ENCODE measurements at places on chromosomes 11 and 22. TPM values are rescaled to one million over a fixed set of nuclear protein-coding genes. Genes with fewer than 3 reads are reported as not detected.

The ARHGAP42 gene
- total RNA-seq: 17.2 TPM

The ATG13 gene
- total RNA-seq: 49.9 TPM

The INPPL1 gene
- total RNA-seq: 18.4 TPM

The JAML gene
- 13.5 TPM for total RNA-seq

The PPFIBP2 gene
- 23.1 TPM for total RNA-seq

The GDPD4 gene
- 0.08 TPM for total RNA-seq

The C11orf16 gene
- not detected for total RNA-seq

DNA sequence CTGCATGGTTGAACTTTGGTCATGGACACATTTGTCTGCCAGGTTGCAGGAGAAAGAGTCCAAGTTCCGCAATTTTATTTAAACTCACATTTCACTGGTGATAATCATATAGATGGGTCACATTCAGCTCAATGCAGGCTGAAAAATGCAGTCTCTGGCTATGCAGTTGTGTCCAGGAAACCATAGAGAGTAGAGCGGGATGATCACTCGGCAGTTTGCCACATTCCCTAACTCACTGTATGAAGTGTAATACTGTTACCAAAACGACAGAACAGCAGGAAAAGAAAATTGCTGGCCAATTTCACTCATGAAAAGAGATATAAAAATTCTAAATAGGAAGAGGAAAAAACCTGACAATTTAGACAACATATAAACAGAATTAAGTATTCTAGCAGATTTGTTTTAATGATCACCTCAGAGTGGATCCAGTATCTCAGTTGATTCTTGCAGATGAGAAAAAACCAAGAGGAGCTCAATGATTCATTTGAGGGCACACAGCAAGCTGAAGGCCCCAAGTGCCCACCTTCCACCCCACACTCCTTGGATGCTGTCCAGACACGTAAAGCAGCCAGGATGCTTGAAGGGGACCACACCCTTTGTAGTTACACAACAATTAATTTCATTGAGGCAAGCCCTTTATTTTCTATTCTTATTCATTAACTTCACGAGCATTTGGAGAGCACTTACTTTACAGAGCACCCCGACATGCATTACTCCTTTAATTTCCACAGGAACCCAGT lies 422.3 kb downstream of the SOX6 start:
- H3K4me3 ChIP-seq: no peak overlapping the region
- no peaks in the 10 kb centered on the region for H3K36me3 ChIP-seq
- no peak overlapping the region for H3K27ac ChIP-seq
- H3K4me1 ChIP-seq: no peaks in the 10 kb centered on the region
- no peak for DNase-seq
- H3K27me3 ChIP-seq: no peaks in the 10 kb centered on the region

GRCh38 chr11:8288166-8288772 lies 24.6 kb upstream of the LMO1 start:
- no peaks in the 10 kb centered on the region for H3K4me1 ChIP-seq
- no peaks in the 10 kb centered on the region for H3K36me3 ChIP-seq
- H3K4me3 ChIP-seq: no peak overlapping the region
- H3K27me3 ChIP-seq: no peaks in the 10 kb centered on the region

GRCh38 chr11:2737226-2737590 lies 37.4 kb upstream of the KCNQ1OT1 start:
- no peak overlapping the region for H3K4me3 ChIP-seq
- no peak for DNase-seq
- H3K36me3 ChIP-seq: no peaks in the 10 kb centered on the region
- no peaks in the 10 kb centered on the region for H3K27me3 ChIP-seq
- no peaks in the 10 kb centered on the region for H3K4me1 ChIP-seq

- H3K4me3 ChIP-seq: no peak overlapping the region
- no peak for DNase-seq
- no peaks in the 10 kb centered on the region for H3K36me3 ChIP-seq
- no peaks in the 10 kb centered on the region for H3K4me1 ChIP-seq
- no peak overlapping the region for H3K27ac ChIP-seq
- no peaks in the 10 kb centered on the region for H3K27me3 ChIP-seq
Measured at GRCh38 chr22:19495562-19496323, 16.0 kb downstream of the CDC45 start.

- no peaks in the 10 kb centered on the region for H3K4me1 ChIP-seq
- DNase-seq: no peak
- no peaks in the 10 kb centered on the region for H3K27me3 ChIP-seq
Measured at GRCh38 chr11:93933230-93933629, 82.8 kb upstream of the VSTM5 start.

DNA sequence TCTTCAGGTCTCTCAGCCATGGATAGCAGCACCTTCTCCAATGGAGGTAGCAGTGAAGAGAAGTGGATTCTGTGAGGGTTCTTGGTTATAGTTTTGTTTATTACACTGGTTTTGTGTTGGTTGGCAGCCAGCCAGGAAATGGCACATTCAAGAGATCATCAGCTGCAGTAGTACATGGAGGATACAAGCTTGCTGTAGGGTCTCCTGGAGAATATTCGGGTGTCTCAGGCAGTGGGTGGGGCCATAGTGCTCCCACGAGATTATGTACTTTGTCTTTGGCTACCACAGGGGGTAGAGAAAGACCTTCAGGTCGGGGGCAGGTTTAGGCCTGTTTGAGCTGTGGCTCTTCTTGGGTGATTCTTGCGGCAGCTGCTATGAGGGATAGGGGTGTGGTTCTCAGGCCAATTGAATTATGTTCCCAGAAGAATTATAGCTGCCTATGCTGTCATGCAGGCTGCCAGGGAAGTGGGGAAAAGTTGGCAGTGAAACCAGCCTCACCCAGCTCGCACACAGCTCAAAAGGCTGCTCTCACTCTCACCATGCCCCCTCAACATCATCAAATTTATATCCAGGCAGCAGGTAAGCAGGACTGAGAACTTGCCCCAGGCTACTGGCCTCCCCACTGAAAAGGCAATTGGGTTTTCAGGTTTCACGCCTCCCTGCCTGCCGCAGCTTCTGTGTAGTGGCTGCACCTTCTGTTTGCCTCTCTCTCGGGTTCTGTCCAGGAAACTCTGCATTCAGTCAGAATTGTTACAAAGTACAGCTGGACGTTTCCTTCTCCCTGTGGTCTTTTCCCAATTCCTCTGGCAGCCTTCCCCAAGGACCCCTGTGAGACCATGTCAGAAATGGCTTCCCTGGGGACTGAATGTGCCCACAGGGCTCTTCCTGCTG lies 435.5 kb downstream of the LUZP2 start:
- no peak overlapping the region for H3K4me3 ChIP-seq
- H3K27me3 ChIP-seq: no peaks in the 10 kb centered on the region
- no peaks in the 10 kb centered on the region for H3K36me3 ChIP-seq
- H3K4me1 ChIP-seq: no peaks in the 10 kb centered on the region
- H3K27ac ChIP-seq: no peak overlapping the region

DNA sequence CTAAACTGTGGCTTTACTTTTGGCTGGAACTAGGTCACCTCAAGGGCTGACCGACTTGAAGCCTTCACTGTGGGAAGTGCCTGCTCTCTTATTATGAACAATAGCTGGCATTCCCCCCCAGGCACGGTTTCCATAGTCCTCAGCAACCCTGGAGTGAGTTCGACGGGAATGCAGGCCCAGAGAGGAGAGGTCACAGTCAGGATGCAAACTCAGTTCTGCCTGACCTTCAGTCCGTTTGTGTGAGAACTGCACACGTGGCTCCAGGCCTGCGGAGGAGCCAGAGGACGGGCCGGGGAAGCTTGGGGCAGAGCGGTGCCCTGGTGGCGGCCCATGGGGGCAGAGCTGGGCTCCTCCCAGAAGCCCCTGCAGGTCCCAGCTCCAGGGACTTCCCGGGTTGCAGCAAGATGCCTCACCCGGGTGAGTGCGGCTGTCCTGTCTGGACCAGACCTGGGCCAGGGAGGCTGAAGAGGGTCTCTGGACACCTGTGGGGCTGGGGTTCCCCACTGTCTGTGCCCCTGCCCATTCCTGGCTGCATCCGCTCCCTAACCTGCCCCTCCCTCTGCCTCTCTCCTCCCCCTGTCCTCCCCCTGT lies 17.2 kb downstream of the SLC25A18 start:
- no peak for DNase-seq
- peaks cover 20% of the 10 kb centered on the region for H3K4me1 ChIP-seq
- H3K27me3 ChIP-seq: no peaks in the 10 kb centered on the region
- H3K27ac ChIP-seq: no peak overlapping the region
- H3K4me3 ChIP-seq: no peak overlapping the region

DNA sequence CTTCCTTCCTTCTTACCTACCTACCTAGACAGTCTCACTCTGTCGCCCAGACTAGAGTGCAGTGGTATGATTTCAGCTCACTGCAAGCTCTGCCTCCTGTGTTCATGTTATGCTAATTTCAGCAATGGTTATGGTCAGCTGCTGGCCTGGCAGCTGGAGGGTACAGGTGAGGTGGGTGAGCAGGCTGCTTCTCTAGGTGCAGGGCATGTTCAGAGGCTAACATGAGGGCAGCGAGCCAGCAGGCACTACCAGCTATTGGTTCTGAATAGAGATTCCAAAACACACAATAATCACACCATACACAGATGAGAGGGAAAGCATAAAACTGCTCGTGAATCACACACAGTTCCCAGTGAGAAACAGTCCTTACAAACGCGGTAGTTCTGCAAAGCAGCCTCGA lies 48.7 kb upstream of the RFPL3 start:
- no peak overlapping the region for H3K4me3 ChIP-seq
- no peak for DNase-seq
- no peaks in the 10 kb centered on the region for H3K4me1 ChIP-seq
- H3K27me3 ChIP-seq: no peaks in the 10 kb centered on the region

- H3K4me3 ChIP-seq: peak overlapping the region; percentile 54
- peaks cover 26% of the 10 kb centered on the region for H3K4me1 ChIP-seq
- H3K27ac ChIP-seq: no peak overlapping the region
- H3K36me3 ChIP-seq: no peaks in the 10 kb centered on the region
- no peaks in the 10 kb centered on the region for H3K27me3 ChIP-seq
Measured at GRCh38 chr22:42074846-42075676, 1.0 kb downstream of the PHETA2 start.

GRCh38 chr22:29275167-29275566 lies 7.1 kb downstream of the EWSR1 start:
- H3K27ac ChIP-seq: no peak overlapping the region
- H3K36me3 ChIP-seq: peaks cover 59% of the 10 kb centered on the region
- no peaks in the 10 kb centered on the region for H3K27me3 ChIP-seq
- no peak for DNase-seq
- H3K4me3 ChIP-seq: no peak overlapping the region

- H3K27ac ChIP-seq: no peak overlapping the region
- no peaks in the 10 kb centered on the region for H3K36me3 ChIP-seq
- H3K27me3 ChIP-seq: no peaks in the 10 kb centered on the region
- H3K4me3 ChIP-seq: no peak overlapping the region
Measured at GRCh38 chr11:40894501-40894900, 565.0 kb downstream of the LRRC4C start.

GRCh38 chr11:131474947-131475346 lies 104.5 kb downstream of the NTM start:
- no peaks in the 10 kb centered on the region for H3K27me3 ChIP-seq
- H3K27ac ChIP-seq: no peak overlapping the region
- no peaks in the 10 kb centered on the region for H3K36me3 ChIP-seq
- no peak for DNase-seq
- no peaks in the 10 kb centered on the region for H3K4me1 ChIP-seq
- no peak overlapping the region for H3K4me3 ChIP-seq

- no peak overlapping the region for H3K27ac ChIP-seq
- no peaks in the 10 kb centered on the region for H3K36me3 ChIP-seq
- no peak for DNase-seq
- no peaks in the 10 kb centered on the region for H3K4me1 ChIP-seq
Measured at GRCh38 chr22:37363261-37363992, 63.9 kb downstream of the ELFN2 start.

DNA sequence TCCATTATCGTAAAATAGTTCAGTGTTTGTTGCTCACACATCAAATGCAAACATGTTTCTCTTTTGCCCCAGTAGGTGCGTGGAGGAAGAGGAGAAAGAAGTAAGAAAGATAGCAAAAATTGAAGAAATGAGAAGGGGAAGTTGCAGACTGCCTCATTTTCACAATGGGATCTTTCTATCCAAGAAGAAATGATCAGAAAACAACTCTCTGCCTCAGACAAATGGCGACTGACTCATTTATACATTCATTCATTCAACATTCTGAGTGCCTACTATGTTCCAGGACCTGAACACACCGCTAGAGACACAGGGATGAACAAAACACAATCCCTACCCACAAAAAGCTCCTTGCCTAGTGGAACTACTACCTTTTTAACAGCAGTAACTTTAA lies 367 bp downstream of the HPS5 start:
- H3K27ac ChIP-seq: peak overlapping the region; percentile 97
- H3K27me3 ChIP-seq: no peaks in the 10 kb centered on the region
- H3K4me1 ChIP-seq: peaks cover 26% of the 10 kb centered on the region
- peak overlapping the region; percentile 99 for H3K4me3 ChIP-seq
- H3K36me3 ChIP-seq: peaks cover 2% of the 10 kb centered on the region

GRCh38 chr11:69142895-69143294 lies 12.8 kb upstream of the SMIM38 start:
- no peaks in the 10 kb centered on the region for H3K27me3 ChIP-seq
- no peak overlapping the region for H3K4me3 ChIP-seq
- DNase-seq: no peak
- H3K27ac ChIP-seq: no peak overlapping the region
- H3K36me3 ChIP-seq: no peaks in the 10 kb centered on the region
- H3K4me1 ChIP-seq: no peaks in the 10 kb centered on the region

GRCh38 chr11:46438211-46438610 lies 46.6 kb upstream of the CHRM4 start:
- H3K27me3 ChIP-seq: no peaks in the 10 kb centered on the region
- H3K36me3 ChIP-seq: peaks cover 18% of the 10 kb centered on the region
- H3K27ac ChIP-seq: no peak overlapping the region
- no peak for DNase-seq
- H3K4me1 ChIP-seq: no peaks in the 10 kb centered on the region
- H3K4me3 ChIP-seq: no peak overlapping the region

GRCh38 chr11:83571302-83571701 lies 285.1 kb upstream of the CCDC90B start:
- H3K36me3 ChIP-seq: no peaks in the 10 kb centered on the region
- H3K27ac ChIP-seq: no peak overlapping the region
- DNase-seq: no peak
- no peaks in the 10 kb centered on the region for H3K4me1 ChIP-seq
- H3K27me3 ChIP-seq: no peaks in the 10 kb centered on the region

GRCh38 chr22:46399251-46400024 lies 63.9 kb downstream of the TRMU start:
- no peaks in the 10 kb centered on the region for H3K36me3 ChIP-seq
- H3K4me1 ChIP-seq: no peaks in the 10 kb centered on the region
- H3K27me3 ChIP-seq: no peaks in the 10 kb centered on the region
- H3K4me3 ChIP-seq: no peak overlapping the region
- H3K27ac ChIP-seq: no peak overlapping the region
- DNase-seq: no peak

- H3K36me3 ChIP-seq: peaks cover 6% of the 10 kb centered on the region
- no peak for DNase-seq
- peaks cover 56% of the 10 kb centered on the region for H3K4me1 ChIP-seq
- H3K27ac ChIP-seq: peak overlapping the region; percentile 19
- H3K27me3 ChIP-seq: no peaks in the 10 kb centered on the region
Measured at GRCh38 chr11:114183044-114183511, 113.1 kb upstream of the NNMT start.
